ENCODE measurements at places on chromosomes 4 and X. TPM values are rescaled to one million over a fixed set of nuclear protein-coding genes. Genes with fewer than 3 reads are reported as not detected.

Gene NHSL2
- total RNA-seq, result 4.7 TPM

Gene IL1RAPL2
- total RNA-seq, result 1.0 TPM

Gene MORC4
- 34.4 TPM for total RNA-seq

Gene PWWP3B
- 23.0 TPM for total RNA-seq

Gene FUNDC1
- total RNA-seq, result 9.9 TPM

Gene DYNLT3
- 4.7 TPM for total RNA-seq

Gene TACR3
- 4.2 TPM for total RNA-seq

Gene LONRF3
- 3.7 TPM for total RNA-seq

Gene WAS
- total RNA-seq, result 1.0 TPM

Gene XAGE2
- total RNA-seq, result not detected

Gene PLP1
- total RNA-seq, result 41.8 TPM

Gene TRIM2
- total RNA-seq, result 21.4 TPM

Gene GPR119
- total RNA-seq, result not detected

Gene CITED1
- total RNA-seq, result 18.8 TPM

Gene UTP14A
- total RNA-seq, result 17.7 TPM

Measured in skeletal muscle tissue (tissue), 5 donors.